ENCODE measurements at places on chromosomes 11 and 22. TPM values are rescaled to one million over a fixed set of nuclear protein-coding genes. Genes with fewer than 3 reads are reported as not detected.

The LRRN4CL gene
- total RNA-seq: 8.5 TPM

The TEX54 gene
- not detected for total RNA-seq

The PNPLA5 gene
- not detected for total RNA-seq

The RTN4RL2 gene
- 4.3 TPM for total RNA-seq

The MPPED2 gene
- 20.4 TPM for total RNA-seq

The KRTAP5-9 gene
- total RNA-seq: not detected

The PKNOX2 gene
- 19.8 TPM for total RNA-seq

The MB gene
- total RNA-seq: not detected

The ANO9 gene
- 1.3 TPM for total RNA-seq

The APOA5 gene
- not detected for total RNA-seq

The ADM2 gene
- total RNA-seq: 0.54 TPM
